ENCODE measurements at places on chromosomes 7 and 10. TPM values are rescaled to one million over a fixed set of nuclear protein-coding genes. Genes with fewer than 3 reads are reported as not detected.

DNA sequence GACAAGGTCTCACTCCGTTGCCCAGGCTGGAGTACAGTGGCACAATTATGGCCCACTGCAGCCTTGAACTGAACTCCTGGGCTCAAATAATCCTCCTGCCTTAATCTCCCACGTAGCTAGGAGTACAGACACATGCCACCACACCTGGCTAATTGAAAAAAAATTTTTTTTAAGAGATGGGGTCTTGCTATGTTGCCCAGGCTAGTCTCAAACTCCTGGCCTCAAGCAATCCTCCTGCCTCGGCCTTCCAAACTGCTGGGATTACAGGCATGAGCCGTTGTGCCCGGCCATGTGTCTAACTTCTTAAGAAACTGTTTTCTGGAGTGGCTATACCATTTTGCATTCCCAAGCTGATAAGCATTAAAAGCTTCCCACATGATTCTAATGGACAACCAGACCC lies 9.5 kb upstream of the EFCAB10 start:
- no peak for DNase-seq

DNA sequence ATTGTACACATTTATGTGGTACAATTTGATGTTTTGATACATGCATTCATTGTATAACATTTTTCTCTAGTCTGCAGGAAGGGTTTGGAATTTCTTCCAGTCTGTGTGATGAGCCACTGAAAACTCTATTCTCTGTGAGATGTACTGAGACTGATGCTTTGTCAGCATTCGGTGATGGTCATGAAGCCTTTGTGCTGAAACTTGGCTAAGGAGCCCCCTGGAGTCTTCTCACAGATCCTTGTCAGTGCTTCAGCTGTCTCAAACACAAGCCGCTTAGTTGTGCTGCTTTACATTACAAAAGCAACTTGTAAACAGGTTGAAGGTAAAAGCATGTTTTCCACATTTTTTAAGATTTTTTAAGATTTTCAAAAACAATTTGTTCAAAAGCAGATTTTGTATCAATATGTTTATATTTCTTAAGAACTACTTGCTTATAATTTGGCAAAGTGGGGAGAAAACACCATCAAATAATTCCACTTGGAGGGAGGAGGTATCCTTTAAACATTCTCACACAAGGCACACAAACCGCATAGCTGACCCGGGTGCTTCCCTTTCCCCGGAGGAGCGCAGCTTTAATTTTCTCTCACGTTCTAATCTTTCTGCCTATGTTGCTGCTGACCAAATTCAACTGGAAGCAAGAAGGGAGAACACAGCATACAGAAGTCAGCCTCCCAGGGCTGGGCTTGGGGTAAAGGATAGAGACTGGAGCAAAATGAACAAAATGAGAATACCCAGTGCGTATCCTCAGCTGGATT lies 249.8 kb upstream of the VSTM2A start:
- no peak for DNase-seq

- DNase-seq, result no peak
These were observed 221.5 kb upstream of the FOXK1 start for GRCh38 chr7:4460597-4460996.

DNA sequence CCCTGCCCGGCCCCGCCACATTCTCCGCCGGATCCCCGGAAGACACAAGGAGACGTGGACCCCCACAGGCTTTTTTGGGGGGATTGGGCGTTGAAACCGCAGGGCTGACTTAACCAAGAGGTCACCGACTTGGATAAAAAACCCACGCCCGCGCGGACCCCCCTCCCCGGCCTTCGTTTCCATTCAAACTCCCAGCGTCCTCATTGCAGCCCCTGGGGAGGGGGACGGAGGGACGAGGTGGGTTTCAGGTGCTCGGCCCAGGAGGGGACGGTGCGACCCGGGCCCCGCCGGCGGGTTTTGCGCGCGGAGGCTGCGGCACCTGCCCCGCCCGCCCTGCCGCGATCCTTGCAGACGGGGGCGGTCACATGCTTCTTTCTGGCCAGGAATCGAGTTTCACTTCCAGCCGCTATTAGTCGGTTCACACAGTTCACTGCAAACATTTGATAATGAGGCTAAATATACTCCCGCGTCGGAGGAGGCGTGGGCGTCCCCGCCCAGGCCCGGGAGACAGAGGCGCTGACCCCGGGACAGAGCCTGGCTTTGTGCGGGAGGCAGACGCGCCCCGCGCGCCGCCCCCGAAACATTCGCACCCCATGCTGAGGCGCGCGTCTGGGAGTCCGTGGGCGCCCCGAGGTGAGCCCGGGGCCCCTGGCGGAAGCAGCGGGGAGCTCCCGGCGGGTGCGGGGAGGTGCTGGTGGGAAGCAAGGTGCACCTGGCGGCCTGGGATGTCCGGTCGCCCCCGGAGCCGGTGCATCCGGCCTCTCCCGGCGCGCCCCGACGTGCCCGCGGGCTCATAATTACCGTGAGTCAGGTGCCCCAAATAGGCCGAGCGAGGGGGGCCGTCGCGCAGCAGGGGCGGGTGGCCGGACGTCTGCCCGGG lies 2.7 kb upstream of the PDGFA start:
- no peak for DNase-seq

DNA sequence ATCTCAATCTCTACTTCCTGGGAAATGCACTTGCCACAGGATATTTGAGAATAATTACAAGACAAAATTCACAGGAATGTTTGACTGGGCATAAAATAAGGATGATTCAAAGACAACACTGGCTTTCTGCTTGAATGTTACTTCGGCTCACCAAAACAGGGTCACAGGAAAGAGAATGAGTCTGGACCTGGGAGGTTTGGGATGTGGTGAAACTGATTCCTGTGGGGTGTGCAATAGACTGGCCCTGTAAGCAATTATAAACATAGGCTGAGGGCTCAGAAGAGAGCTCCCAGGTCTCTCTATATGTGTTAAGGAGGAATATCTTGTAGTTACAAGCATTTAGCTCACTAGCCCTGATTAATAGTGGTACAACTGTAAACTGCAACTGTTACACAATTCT lies 613.9 kb upstream of the CELF2 start:
- no peak for DNase-seq

DNA sequence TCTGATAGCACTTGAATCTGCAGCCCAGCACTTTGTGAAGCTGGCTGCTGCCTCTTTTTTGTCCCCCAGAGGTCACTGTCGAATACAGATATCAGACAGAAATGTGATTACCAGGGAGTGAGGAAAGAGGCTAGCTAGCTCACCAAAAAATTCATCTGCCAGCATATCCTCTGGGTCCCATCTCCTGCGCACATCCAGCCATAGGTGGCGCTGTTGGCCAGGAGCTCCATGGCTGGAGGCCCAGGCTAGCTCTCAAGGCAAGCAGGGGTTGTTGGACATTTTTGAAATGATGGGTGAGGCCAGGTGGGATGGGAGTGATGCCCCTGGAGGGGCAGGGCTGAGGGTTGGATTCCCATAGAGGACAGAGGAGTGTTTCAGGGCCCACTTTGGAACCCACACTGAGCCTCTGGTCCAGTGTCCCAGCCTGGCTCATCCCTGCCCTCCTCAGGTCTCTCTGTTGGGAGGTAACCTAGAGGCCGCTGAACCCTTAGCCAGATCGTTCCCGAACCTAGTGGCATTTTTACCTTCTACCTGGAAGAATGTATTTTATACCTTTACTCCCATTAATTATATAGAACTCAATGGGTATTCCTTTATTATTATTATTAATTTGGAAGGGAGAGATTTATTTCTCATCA lies 14.8 kb downstream of the DPCD start:
- DNase-seq, result peak; percentile 83

DNA sequence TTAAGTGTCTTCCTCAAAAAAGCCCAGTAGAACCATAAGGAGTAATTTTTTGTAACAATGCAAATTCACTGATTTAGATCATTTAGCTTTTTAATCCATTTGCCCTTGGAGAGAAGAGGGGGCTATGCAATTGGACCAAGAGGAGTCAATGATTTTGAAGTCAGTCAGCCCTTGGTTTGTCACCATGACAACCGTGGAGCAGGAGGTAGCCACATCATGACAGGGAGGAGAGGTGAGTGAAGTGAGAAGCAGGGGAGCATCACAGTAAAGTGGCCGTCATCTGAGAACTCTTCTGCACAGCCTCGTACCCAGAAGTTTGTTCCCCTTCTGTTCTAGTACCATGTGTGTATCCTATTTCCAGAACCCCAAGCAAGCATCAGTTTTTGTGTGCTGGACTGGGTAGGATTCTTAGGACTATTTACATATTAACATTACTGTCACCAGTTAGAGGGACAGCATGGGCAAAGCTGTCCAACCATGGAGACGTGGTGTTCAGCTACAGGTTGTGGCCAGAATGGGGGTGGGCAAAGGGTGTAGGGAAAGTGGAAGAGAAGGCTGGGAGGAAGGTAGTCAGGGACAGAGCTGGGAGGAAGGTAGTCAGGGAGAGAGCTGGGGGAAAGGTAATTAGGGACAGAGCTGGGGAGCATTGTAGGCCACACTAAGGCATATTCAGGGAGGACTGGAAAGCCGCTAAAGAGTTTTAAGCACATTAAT lies 13.1 kb downstream of the UBE3C start:
- no peak for DNase-seq

The MMP21 gene
- total RNA-seq, result not detected

The WAPL gene
- 48.5 TPM for total RNA-seq
